ENCODE measurements at places on chromosomes 5 and 9.

- no peak for DNase-seq
These were observed 30.7 kb downstream of the MSX2 start for GRCh38 chr5:174755106-174755505.

DNA sequence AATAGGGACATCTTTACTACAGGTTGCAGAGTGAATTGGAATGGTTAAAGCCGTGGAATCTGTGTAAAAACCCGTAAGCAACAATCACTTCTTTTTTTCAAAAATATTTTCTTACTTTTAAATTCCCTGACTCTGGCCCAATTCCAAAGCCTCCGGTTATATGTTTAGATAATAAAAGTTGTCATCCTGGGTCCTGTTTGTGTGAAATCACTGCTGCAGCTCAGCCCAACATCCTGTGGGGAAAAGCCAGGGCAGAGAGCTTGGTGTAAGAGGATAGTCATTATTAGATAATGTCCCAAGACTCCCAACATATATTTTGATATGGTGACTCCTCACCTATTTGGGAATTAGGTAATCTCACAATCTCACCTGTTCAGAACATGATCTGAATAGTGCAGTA is 586.0 kb upstream of the BRINP1 start:
- no peak for DNase-seq

DNA sequence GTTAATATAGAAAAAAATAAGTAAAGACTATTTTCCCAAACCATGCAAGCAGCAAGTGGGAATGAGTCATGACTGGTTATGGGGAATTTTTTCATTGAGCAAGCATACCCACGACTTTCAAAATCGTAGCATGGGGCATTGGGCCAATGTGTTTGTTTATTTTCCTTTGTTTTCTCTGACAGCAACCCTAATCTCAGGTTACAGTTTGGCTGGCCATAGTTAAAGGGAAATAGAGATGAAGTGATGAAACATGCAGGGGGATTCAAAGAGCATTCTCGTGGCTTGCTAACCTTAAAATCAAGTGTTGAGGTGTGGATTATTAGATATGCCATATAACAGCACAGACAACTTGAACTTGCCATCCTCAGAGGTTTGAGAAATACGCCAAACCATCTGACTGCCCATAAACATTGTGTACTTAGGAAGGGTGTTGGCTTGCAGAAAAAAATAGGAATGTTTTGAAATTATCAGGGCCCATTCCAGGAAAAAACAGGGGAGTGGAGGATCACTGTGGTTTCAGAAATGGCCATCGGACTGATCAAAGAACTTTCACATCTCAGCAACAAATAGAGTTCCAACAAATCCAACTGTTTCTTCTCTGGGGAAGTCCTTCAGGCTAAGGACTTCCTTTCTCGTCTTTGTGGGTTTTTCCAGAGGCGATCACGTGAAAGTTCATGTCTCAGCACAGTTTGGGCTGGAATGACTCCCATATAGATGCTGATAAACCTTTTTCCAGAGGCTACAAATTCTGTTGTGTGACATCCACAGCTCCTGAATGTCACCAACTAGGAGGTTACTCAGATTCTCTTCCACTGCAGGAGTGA is 259.1 kb downstream of the SYK start:
- peak; percentile 98 for DNase-seq

GRCh38 chr5:58149746-58150145 is 310.1 kb downstream of the PLK2 start:
- no peak for DNase-seq

GRCh38 chr5:173826086-173826427 is 62.1 kb upstream of the CPEB4 start:
- DNase-seq: no peak

- DNase-seq: peak; percentile 93
These were observed 478.2 kb upstream of the TNC start for GRCh38 chr9:115596021-115596745.

- DNase-seq: no peak
These were observed 2.5 kb upstream of the TMEM174 start for GRCh38 chr5:73170522-73170921.

DNA sequence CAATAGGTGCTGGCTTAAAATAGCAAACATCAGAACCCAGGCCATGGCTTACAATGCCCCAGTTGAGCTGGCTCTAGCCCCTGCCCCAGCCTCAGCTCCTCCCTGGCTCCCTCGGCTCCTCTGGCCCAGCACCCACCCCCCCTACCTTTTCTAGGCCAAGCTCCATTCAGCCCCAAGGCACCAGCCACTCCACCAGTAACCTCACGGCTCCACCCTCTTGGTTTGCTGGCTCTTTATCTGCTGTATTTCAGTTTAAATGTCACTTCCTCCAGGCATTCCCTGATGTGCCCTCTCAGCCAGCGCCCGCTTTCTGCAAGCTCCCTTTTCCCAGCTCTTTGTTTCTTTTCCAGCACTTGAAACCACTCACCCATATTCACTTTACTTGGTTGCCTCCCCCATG is 10.6 kb downstream of the C1QTNF2 start:
- no peak for DNase-seq

DNA sequence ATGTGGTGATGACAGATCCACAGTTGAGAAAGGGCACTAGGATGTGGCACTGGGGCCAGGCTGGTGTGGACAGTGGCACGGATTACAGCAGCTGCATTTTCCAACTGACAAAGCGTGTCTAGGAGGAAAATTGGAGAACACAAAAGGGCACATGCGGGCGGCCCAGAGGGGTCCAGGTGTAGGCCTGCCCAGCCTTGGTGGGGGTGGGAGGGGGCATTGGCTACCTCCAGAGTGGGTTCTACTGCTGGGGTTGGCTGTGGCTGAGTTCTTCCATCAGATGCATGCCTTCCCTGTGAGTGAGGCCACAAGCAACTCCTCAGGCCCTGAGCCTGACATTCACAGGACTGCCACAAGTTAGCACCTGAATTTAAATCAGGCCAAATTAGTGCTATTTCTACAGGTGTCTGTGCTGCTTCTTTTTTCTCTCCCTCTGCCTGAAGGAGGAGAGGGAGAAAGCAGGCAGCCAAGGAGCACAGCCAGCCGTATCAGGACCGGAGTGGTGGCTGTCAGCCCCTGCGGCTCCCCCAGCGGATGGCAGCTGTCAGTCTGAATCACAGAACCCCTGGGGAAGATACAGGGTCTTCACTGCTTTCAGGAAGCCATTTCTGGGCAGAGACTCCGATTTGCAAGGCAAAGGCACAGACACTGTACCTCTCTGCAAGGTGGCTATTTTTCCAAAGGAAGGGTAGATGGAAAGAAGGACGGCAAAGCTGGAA is 464.2 kb downstream of the SPOCK1 start:
- no peak for DNase-seq

- no peak for DNase-seq
These were observed 15.9 kb downstream of the SPDL1 start for GRCh38 chr5:169599451-169599850.

GRCh38 chr5:157050050-157050449 is 8.9 kb downstream of the HAVCR1 start:
- no peak for DNase-seq

DNA sequence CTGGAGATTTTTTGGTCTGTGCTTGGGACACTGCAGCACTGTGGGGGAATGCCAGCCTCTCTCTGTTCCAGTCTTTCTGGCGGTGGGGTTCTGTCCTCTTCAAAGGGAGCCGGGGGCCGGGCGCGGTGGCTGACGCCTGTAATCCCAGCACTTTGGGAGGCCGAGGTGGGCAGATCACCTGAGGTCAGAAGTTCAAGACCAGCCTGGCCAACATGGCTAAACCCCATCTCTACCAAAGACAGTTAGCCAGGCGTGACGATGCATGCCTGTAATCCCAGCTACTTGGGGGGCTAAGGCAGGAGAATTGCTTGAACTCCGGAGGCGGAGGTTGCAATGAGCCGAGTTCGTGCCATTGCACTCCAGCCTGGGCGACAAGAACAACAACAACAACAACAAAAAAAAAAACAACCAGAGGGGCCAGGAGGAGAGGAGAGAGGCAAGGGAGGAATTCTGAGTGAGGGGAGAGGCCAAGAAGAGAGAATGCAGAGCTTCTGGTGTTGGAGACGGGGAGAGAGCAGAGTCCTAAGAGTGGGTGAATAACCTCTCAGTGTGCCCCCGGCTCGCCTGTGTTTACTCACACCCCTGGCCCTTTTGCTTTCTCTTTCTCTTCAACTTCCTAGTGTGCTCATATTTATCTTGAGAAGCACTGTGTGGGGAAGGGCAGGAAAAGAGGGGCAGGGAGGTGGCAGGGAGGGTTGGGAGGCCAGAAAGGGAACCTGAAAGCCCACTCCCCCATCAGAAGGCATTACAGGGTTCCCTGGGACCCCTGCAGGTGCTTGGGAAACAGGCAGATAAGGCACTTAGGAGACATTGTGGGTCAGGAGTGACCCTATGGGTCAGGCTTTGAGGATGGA is 3.2 kb upstream of the SET start:
- DNase-seq: no peak

DNA sequence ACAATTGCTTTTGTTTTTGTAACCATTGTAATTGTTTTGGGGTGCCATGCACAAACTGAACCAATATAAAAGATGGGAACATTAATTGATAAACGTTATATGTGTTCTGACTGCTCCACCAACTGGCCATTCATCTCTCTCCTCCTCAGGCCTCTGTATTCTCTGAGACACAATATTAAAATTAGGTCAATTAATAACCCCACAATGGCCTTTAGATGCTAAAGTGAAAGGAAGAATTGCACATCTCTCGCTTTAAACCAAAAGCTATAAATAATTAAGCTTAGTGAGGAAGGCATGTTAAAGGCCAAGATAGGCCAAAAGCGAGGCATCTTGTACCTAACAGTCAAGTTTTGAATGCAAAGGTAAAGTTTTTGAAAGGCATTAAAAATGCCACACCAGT is 448.4 kb upstream of the ITGA1 start:
- no peak for DNase-seq

DNA sequence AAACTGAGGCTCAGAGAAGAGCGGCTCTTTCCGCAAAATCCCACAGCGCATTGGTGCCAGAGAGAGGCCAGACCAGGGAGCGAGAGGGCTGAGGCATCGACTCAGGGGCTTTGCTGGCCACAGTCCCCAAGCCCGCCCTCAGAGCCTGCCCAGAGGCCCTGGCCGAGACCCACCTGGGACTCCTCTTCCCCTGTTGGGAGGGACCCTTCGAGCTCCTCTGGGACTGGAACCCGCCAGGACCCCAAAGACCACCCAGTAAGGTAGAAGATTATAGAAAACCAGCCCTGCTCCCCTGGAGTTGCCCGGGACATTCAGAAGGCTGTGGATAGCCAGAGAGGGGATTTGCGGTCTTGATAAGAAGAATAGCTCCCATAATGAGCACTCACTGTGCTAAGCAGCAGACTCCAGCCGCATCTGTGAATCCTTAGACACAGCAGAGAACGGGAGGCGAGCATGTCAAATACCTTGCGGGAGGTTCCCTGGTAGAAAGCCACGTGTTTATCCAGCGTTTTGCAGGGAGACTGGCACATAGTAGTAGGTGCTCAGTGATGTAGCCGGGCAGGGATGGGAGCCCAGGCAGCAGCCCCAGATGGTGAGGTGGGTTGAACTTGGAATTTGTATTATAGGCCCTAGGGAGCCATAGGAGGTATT is 651 bp upstream of the AK1 start:
- no peak for DNase-seq

GRCh38 chr5:59130431-59130830 is 547.6 kb downstream of the RAB3C start:
- no peak for DNase-seq

- DNase-seq: no peak
These were observed 15.3 kb upstream of the PIK3R1 start for GRCh38 chr5:68200288-68200687.

Data from stromal cell of bone marrow (primary cell).